Activated CD4-positive, CD25-positive, alpha-beta regulatory T cell (primary cell): ENCODE measurements at places on chromosomes 5 and 9.

DNA sequence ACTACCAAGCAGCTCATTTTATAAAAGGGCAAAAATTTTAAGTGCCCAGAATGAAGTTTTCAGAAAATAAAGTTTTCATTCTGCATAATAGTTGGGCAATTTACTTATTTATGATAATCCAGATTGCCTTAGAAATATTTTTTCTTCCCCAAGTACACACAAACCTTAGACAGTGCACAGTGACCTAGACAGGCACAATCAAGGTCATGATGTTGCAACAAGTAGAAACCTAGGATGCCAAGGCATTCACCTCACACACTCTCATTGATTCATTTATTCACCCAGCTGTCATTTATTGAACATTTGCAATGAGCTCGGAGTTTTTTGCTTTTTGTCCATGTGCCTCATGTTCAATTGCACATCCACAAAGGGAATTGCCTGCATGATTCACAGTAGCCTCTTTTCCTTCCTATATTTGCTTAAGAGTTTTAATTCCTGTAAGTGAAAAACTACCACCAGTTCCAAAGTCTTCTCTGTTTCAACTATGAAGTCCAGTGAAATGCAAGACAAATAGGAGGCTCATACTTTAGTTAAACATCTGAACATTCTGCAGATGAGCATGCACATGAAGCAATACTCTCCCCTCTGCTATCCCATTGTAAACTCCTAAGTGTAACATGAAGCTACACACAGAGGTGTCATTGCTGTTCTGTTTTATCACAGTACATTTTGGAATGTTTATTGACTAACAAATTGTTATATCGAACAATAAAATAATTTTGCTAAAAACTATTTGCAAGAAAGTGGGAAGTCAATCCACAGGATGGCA is 122.9 kb downstream of the HINT1 start:
- DNase-seq = no peak

GRCh38 chr5:34061993-34062392 is 19.0 kb upstream of the C1QTNF3 start:
- DNase-seq = no peak

GRCh38 chr9:129326061-129327005 is 148.3 kb upstream of the IER5L start:
- no peak for DNase-seq

- DNase-seq = no peak
Measured at GRCh38 chr5:62720031-62720441, 141.4 kb downstream of the LRRC70 start.

- no peak for DNase-seq
Measured at GRCh38 chr9:112002847-112003457, 106.3 kb downstream of the UGCG start.

GRCh38 chr5:153672347-153673090 is 182.0 kb downstream of the GRIA1 start:
- no peak for DNase-seq

GRCh38 chr5:150853561-150853960 is 7.2 kb downstream of the IRGM start:
- DNase-seq = no peak

DNA sequence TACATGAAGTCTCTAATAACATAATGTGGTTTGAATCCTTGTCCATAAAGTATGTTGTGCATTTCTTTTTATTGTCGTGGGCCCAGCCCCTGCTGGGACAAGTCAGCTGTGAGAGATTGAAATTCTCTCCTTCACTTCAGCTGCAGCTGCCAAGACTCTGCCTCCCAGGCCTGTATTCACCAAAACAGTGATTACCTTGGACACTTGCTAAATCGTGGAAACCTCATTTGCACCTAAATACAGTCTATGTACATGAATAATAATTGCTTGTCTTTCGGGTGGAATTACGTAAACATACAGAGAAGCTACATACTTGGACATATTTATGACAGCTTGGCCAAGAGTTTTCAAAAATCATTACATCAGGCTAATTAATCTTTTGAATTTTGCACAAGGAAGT is 898.5 kb upstream of the SEMA6A start:
- no peak for DNase-seq

GRCh38 chr5:124738681-124739633 is 7.5 kb downstream of the ZNF608 start:
- no peak for DNase-seq

DNA sequence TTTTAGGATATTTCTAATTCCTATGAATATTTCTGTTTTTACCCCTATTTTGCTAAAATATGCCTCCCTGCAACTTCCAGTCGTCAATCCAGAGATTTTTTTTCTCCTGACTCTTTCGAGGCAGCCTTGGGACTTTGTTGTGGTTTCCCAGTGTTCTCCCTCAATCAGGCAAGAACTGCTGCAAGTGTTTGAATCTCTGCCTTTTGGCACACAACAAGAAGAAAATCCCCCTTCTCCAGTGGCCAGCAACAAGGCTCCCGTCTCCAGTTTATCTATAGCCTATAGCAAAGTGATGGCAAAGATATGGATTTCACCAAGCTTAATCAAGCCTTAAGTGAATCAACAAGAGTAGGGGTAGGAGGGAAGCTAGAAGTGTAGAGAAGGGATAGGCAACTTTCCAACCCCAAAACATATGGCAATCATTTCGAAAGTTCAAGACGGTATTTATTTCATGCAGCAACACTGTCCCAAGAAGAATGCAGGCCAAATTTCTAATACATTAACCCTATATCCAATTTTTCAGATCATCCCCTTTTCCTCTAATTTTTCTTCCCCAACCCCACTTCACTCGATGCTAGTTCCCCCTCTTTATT is 37.7 kb upstream of the PAPPA start:
- no peak for DNase-seq

DNA sequence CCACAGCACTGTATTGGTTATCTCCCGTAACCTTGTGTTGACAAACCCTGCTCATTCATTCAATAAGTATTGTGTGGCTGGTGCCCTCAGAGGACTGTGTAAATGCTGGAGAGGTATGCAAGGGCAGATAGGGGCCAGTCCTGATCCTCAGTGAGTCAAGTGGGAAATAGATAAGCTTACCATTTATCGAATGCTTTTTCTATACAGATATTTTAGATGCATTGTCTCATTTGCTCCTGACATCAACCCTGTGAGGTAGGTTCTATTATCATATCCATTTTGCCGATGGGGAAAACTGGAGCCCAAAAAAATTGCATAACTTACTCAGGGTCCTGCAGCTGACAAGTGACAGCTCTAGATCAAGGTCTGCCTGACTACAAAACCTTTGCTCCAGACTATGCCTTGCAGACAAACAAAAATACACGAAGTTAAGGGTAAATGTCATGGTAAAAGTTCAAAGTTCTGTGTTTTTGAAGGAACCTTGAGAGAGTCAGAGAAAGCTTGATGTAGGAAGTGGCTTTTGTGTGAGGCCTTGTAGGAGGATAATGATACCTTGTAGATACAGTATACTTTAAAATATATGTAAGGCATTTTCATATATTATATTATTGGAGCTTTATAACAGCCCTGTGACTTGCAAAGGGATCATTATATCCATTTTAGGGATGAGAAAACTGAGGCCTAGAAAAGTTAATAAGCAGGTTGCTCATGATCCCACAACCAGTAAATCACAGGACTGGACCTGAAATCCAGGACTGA is 22.7 kb downstream of the CYFIP2 start:
- no peak for DNase-seq

GRCh38 chr5:38650540-38650939 is 94.1 kb upstream of the LIFR start:
- DNase-seq = no peak

GRCh38 chr5:169300468-169301385 is at the start of gene SLIT3:
SLIT3 (minus strand) TSS chr5:169301139; CDS start chr5:169300709, 430 bp downstream.
- DNase-seq = no peak

DNA sequence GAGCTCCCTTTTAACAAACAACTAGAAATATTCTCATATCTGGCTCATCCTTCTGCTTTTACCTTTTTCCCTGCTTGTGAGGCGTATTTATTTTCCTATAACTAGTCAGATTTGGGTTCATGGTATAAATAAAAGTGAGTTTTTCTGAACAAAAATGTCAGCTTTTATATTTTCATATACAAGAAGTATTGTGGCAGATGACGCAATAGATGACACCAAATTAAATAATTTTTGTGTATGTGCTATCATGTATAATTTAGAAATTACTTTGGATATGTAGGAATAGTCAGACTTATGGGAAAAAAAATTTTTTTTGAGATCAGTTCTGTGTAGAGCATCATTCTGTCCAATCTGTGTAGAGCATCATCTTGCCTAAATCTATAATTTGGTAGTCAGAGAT is 45.7 kb upstream of the SLC27A6 start:
- no peak for DNase-seq

DNA sequence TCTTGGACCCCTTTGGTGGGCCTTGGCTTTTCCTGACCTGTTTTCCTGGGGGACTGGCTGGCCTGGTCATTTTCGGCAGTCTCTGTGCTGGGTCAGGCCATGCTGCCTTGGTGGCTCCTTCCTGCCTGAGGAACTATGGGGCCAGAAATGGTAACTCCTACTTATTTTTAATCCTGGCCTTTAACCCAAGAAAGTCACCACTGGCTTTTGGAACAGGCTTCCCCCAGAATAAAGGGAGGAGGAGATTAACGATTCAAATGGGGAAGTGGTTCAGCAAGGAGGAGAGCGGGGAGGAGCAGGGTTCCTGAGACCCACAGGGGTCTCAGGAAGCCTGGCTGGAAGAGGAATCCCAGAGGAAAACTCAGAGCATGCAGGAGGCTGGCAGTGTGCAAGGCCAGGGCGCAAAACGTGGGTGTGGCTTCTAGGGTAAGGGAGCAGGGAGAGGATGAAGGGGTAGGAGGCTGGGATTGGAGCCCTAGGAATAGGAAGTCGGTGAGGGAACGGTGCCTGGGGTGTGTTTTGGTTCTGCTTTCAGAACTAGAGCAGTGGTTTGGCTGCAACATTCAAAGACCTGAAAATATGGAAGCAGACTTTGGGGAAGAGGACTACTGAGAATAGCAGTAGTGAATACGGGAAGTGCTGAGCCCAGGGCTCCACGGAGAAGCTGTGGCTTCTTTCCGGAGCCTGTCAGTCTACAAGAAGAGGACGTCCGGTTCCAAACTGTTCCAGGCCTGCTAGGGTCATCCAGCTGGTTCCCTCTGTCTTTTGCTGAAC is 271.1 kb upstream of the KLF4 start:
- DNase-seq = no peak

DNA sequence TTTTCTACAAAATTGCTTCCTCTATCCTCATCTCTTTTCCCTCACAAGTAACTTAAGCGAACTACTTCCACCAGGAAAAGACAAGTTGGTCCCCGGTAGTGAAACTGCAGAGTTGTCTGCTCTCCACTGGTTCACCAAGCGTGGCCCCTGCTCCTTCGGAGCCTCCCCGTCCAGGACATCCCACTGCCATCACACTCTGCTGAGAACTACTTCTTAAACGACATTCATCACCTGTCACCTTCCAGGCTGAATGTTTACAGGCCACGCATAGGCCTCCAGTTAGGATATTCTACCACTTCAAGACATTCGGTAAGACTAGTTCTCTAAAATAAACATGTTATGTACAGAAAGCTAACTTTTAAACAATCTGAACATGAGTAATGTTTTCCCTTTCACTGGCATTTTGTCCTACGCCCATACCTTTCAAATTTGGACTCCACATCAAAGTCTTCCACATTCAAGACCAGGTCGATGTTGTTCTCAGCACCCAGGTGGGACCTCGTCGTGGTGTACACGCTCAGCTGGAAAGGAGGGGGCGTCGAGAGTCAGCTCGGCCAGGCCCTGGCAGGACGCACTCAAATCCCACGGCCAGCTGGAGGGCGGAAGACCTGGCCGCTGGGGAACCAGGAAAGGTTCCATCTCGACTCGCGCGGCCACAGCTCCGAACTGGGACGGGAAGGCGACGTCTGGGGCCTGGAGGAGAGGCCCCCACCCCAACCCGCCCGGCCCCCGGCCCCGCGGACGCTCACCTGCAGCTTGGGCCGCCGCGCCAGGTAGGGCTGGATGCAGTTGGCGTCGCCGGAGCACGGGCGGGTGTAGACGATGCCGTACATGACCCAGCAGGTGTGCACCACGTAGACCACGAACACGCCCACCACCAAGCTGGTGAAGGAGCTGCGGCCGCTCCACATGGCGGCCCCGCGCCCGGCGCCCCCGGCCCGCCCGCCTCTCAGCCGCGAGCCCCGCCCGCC is 683 bp downstream of the CLPTM1L start:
- no peak for DNase-seq

DNA sequence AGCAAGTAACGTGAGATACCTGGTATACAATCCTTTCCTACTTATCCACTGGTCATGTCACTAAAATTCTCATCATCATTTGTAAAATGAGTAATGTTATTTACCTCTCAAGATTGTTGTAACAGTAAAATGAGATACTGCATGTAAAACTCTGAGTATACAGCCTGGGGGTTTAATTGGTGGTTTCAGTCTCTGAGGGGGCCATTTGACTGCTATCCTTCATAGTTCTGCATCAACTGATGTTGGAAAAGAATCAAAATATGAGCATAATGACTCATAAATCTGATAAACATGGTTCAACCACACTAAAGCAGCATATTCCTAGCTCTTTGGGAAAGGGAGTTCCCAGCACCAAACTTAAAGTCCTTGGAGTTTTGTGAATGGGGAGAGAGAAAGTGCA is 181.0 kb upstream of the GHR start:
- no peak for DNase-seq

DNA sequence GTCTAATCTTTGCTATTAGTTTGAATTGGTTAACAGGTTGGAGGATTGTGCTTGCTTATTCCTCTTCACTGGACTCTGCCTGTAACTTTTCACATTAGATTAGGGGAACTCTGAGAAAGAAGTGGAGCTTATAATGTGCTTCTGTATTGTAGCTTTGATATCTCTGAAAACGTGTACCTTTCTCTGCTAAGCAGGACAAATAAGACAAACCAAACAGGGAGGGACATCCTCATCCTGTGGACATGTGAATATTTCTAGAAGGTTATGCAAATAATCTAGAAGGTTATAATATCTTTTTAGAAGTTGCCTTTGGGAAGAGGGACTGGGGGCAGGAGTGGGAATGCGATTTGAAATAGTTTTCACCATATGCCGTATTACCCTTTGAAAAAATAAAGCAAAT is 11.7 kb downstream of the IQGAP2 start:
- DNase-seq = no peak

GRCh38 chr5:2302169-2302568 is 419.4 kb upstream of the IRX4 start:
- no peak for DNase-seq

DNA sequence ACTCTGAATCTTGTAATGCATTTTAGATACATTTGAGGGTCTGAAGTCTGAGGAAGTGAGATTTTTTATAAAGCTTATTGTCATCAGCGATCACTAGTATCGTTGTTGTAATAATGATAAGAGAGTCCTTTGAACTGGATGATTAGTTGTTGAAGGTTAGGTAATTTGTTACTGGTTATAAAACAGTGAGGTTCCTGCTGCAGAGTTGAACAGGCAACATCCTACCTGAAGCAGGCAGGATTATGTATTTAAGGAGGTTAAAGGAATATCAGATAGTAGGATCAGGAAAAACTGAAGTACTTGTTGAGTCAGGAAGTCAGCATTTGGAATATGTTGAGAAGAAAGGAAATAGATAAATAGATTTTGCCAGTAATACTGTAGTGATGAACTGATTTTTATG is 106.7 kb downstream of the VPS13A start:
- DNase-seq = no peak

DNA sequence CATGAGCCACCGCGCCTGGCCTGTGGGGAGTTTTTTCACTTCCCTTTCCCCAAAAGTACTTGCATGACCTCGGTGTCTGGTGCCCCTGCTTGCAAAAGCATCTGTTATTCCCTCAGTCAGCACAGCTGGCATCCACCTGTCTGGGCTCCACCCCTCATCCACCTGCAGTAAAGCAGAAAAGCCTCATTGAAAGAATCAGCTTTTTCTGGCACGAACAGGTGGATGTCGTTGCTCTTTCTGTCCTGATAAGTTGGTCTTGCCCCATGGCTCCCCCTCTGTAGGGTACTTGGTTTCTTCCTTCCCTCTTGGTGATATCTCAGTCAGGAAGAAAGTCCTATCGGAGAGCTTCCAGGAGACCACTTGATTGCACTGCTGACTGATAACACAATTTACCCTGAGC is 37.4 kb downstream of the WWC1 start:
- no peak for DNase-seq
